ENCODE measurements at places on chromosomes 6 and 20. TPM values are rescaled to one million over a fixed set of nuclear protein-coding genes. Genes with fewer than 3 reads are reported as not detected.
A peak's percentile ranks its signal among the peaks of the same experiment; 100 is the strongest.

The SYCP2 gene
- total RNA-seq = 3.0 TPM

GRCh38 chr6:76984572-76984971, 478.7 kb downstream of the HTR1B start:
- DNase-seq = no peak

GRCh38 chr6:168318090-168318489, 1.5 kb downstream of the DACT2 start:
- DNase-seq = no peak

- peak; percentile 47 for DNase-seq
These were observed 81.2 kb downstream of the EZR start for GRCh38 chr6:158737710-158738615.

The BNIP5 gene
- total RNA-seq = not detected

The DAAM2 gene
- 57.1 TPM for total RNA-seq

- no peak for DNase-seq
These were observed 104.0 kb downstream of the MKKS start for GRCh38 chr20:10330071-10330470.

GRCh38 chr20:24289737-24290481, 179.5 kb upstream of the SYNDIG1 start:
- no peak for DNase-seq

GRCh38 chr6:68458447-68458846, 176.6 kb upstream of the ADGRB3 start:
- DNase-seq = no peak

GRCh38 chr6:5072440-5072839, 12.7 kb upstream of the PPP1R3G start:
- no peak for DNase-seq

DNA sequence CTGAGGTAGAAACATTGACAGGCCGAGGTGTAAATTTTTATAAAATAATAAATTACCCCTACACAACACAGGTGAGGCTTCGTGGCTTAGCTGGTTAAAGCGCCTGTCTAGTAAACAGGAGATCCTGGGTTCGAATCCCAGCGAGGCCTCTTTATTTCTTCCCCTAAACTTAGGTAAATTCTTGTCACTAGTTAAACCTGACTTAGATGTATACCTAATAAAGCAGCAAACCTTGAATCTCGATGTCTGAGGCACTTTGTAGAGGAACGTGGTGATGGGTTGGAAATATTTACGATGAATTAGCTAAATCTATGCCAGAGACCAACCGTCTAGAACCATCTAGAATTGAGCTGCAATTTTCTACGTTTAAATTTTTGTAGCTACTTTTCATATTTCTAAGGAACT, 185.6 kb downstream of the OR2B2 start:
- no peak for DNase-seq

The PLAGL1 gene
- total RNA-seq = 23.7 TPM

GRCh38 chr20:33298391-33298790, 15.4 kb downstream of the BPIFB1 start:
- DNase-seq = no peak

The ULBP1 gene
- not detected for total RNA-seq

The CTCFL gene
- total RNA-seq = not detected

GRCh38 chr20:25327521-25328235, 63.0 kb downstream of the ABHD12 start:
- no peak for DNase-seq

- no peak for DNase-seq
These were observed 48.5 kb upstream of the EDN1 start for GRCh38 chr6:12241493-12242175.

GRCh38 chr6:107786709-107787588, 37.2 kb downstream of the SCML4 start:
- DNase-seq = no peak

The ACSS1 gene
- total RNA-seq = 19.7 TPM

DNA sequence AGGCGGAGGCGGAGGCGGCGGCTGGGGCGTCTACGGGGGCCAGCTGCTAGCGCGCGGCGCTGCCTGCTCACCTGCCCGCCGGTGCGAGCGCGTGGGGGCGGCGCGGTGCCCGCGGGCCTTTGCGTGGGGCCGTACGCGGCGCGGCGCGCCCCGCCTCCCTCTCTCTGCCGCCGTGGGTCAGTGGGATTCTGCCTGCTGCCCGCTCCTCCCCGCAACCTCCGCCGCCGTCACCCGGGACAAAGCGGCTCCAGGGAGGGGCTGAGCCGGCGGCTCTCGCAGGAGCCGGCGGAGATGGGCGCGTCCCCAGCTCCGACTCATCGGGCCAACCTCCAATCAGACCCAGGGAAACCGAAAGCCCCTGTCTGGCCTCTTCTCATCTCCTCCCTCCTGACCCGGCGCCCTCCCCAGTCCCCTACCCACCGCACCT, at the start of gene RCAN2:
Gene RCAN2 (minus strand): TSS at position 249 of the 427 bp plus-strand sequence.
- no peak for DNase-seq

GRCh38 chr20:41748051-41748450, 129.9 kb upstream of the CHD6 start:
- DNase-seq = no peak

DNA sequence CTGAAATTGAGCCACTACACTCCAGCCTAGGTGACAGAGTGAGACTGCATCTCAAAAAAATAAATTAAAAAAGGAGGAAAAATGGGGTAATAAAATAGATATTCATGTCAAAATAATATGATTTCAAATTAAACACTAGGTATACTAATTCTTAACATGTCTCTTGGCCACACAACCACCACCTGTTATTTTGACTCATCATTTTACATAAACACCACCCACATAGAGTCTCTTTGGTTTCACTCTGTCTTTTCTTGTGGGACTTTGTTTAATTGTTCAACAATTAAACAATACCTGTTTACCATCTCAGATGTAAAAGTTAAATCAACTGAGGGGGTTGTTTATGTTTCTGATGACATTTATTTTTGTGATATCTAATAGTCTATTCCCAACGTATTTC, 476.8 kb upstream of the ADGRB3 start:
- no peak for DNase-seq

The ABRACL gene
- total RNA-seq = 20.8 TPM

- no peak for DNase-seq
These were observed 329.1 kb upstream of the SOX4 start for GRCh38 chr6:21264288-21265033.

DNA sequence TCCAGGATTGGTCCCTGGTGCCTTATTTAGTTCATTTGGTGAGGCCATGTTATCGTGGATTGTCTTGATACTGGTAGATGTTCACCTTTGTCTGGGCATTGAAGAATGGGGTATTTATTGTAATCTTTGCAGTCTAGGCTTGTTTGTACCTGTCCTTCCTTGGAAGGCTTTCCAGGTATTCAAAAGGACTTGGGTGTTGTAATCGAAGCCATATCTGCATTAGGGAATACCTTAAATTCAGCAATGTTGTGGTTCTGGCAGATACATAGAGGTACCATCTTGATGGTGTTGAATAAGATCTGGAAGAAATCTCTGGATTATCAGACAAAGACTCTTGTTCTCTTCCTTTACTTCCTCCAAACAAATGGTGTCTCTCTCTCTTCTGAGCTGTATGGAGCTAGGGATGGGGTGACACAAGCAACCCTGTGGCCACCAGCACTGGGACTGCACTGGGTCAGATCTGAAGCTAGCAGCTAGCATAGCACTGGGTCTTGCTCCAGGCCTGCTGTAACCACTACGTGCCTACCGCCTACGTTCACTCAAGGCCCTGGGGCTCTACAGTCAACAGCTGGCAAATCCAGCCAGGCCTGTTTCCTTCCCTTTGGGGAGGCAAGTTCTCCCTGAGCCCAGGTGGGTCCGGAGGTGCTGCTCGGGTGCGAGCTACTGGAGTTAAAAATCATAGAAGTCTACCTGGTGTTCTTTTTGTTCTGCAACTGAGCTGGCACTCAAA, 261.1 kb upstream of the CITED2 start:
- no peak for DNase-seq

The ZSCAN31 gene
- total RNA-seq = 12.4 TPM

DNA sequence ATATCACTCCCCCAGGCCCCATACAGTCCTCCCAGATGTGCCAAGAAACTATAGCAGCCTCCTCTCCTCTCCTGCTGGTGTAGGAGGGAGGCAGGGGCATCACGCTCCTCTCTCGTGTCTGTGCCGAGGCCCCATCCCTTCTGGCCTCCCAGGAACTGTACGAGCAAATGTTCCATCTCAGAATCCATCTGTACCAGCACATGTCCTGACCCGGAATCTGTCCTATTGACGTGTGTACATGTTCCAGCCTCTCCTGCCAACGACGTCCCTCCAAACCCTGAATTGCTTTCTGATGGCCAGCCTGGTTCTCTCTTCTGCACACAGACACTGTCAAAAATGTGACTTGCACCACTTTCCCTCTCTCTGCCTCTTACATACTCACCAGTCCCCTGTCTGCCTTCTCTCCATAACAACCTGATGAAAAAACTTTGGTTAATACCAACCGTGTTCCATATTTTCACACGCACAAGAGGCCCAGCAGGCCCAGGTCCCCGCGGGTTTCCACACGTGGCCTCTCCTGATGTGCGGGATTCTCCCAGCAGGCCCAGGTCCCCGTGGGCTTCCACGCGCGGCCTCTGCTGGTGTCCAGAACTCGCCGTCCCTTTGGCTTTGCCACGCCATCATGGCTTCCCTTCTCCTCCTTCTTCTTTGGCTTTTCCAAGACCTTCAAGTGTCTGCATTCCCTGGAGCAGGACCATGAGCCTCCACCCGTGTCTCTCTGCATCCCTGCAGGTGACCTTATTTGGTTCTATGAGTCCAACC, 125.2 kb upstream of the THBS2 start:
- DNase-seq = no peak

GRCh38 chr6:43499028-43499815, 10.9 kb downstream of the LRRC73 start:
- no peak for DNase-seq

- peak; percentile 43 for DNase-seq
These were observed 4.8 kb downstream of the PHF20 start for GRCh38 chr20:35776513-35777101.

GRCh38 chr6:94862112-94862511, 715.2 kb upstream of the MANEA start:
- DNase-seq = no peak

The FOXA2 gene
- total RNA-seq = not detected

The OTOR gene
- not detected for total RNA-seq

The GSTA4 gene
- 22.1 TPM for total RNA-seq

The WDR46 gene
- total RNA-seq = 49.7 TPM

DNA sequence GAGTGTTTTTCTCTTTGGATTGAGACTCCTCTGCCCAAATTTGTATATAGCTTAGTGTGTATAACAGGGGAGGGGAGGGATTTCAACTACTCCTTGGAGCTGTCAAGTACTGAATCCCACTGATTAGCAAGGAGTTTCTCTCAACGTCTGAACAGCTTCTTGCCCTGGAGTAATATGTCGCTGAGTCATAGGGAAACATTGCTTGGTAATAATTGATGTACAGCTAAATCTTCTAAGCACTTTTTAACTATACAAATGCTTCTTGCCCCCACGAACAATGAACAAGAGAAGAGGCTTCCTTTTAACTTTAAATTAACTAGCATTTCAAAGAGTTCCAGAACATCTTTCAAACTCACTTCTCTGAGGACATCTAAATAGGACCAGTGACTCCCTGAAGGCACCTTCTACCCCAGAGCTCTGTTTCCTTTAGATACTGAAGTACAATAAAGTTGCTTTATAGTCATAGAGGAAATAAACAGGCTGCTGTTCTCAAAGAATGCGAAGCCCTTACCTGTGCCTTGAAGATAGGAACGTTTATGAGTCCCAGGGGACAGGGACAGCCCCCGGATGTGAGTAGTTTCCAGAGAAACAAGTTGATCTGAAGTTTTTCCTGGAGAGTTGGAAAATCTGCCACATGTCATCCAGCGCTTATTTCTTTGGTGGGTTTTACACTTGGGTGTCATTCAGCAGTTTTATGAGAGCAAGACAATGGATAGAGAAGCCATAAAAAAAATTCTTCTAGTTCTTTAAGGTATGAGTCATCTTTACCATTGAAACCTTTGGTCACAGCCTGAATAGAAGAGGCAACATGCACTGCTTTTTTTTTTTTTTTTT, 462.5 kb upstream of the BTBD3 start:
- no peak for DNase-seq

The SEC23B gene
- total RNA-seq = 37.4 TPM

The PTCHD4 gene
- total RNA-seq = 1.1 TPM

- DNase-seq = no peak
These were observed 13.4 kb downstream of the PBOV1 start for GRCh38 chr6:138204792-138205384.

GRCh38 chr6:141202626-141203025, 930.1 kb upstream of the GJE1 start:
- no peak for DNase-seq

- DNase-seq = no peak
These were observed 37.9 kb downstream of the MAN1A1 start for GRCh38 chr6:119311514-119312142.

- no peak for DNase-seq
These were observed 79.1 kb downstream of the ELOVL4 start for GRCh38 chr6:79868098-79868722.

The TRAPPC3L gene
- not detected for total RNA-seq

GRCh38 chr6:154996841-154997311, 1.8 kb downstream of the TIAM2 start:
- DNase-seq = no peak

DNA sequence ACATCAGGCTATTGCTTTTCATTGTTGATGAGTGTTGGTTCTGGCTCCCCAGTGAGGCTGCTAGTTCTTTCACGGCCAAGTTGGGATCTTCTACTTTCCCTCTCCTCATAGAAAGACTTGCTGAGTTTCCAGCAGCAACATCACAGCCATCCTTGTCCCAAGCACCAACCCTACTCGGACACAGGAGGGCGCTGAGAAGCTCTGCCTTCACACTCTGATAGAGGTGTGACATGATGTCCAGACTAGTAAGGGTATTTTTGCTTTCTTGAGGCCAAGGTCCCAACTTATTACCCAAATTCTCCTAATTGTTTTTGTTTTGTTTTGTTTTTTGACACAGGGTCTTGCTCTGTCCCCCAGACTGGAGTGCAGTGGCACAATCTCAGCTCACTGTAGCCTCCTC, 3.0 kb upstream of the GCM1 start:
- no peak for DNase-seq

The OR2H1 gene
- total RNA-seq = not detected

The SPTLC3 gene
- total RNA-seq = 5.5 TPM

- DNase-seq = no peak
These were observed 113.9 kb downstream of the NFATC2 start for GRCh38 chr20:51428401-51429143.

DNA sequence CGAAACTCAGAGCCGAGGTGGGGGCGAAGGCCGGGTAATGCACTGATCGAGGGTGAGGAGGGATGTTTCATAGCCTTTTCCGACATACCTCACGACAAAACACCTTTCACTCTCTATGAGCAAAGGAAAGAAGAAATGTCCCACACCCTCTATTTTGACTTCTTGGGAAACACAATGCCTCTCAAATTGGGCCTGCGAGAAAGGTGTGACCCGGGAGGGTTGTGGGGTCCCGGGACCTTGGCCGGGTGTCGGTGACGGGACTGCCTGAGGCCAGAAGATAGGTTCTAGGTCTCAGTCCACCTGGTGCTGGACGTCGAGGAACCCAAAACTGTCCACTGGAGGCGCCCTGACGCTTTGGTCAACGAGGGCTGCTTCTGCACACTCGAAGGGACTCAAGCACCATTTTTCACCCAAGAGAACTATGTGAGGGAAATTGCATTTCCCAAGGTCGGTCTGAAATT, 41.1 kb upstream of the OSTM1 start:
- no peak for DNase-seq

The FAM162B gene
- total RNA-seq = 9.7 TPM
